ENCODE measurements at places on chromosomes 6 and 20.

DNA sequence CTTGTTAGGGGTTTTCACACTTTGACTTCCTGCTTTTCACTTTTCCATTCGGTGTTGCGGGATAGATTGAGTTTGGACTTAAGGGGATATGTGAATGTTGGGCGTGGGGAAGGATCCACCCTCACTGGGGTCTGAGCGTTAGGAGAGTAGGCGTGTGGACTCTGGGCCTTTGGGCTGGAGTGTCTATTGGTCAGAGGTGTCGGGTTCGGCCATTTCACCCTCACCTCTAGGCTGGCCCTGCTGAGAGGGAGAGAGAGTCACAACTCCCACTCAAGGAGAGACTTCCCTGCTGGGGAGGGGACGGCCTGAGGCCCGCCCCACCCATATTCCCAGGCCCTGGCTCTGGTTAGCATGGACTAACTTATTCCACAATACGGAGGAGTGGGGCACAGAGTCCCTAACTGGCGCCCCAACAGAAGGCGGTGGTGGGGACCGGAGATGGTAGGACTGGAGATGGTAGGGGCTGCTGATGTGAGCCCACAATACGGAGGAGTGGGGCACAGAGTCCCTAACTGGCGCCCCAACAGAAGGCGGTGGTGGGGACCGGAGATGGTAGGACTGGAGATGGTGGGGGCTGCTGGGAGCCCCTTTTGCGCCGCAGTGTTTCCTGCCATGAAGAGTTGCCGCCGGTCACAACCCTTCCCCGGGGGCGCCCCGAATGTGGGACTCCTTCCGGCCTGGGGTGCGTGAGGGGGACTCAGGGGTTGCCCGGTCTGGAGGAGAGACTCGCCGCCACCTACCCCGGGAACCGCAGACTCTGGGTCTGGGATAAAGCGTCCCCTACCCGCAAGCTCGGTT lies 1.4 kb upstream of the PTPRA start:
- DNase-seq = no peak

- DNase-seq = no peak
Measured at GRCh38 chr20:10716855-10717254, 43.1 kb upstream of the JAG1 start.

GRCh38 chr6:43977404-43978111 lies 149.7 kb downstream of the MRPL14 start:
- no peak for DNase-seq

GRCh38 chr6:132798869-132799538 lies 567 bp upstream of the SLC18B1 start:
- DNase-seq = peak; percentile 80

DNA sequence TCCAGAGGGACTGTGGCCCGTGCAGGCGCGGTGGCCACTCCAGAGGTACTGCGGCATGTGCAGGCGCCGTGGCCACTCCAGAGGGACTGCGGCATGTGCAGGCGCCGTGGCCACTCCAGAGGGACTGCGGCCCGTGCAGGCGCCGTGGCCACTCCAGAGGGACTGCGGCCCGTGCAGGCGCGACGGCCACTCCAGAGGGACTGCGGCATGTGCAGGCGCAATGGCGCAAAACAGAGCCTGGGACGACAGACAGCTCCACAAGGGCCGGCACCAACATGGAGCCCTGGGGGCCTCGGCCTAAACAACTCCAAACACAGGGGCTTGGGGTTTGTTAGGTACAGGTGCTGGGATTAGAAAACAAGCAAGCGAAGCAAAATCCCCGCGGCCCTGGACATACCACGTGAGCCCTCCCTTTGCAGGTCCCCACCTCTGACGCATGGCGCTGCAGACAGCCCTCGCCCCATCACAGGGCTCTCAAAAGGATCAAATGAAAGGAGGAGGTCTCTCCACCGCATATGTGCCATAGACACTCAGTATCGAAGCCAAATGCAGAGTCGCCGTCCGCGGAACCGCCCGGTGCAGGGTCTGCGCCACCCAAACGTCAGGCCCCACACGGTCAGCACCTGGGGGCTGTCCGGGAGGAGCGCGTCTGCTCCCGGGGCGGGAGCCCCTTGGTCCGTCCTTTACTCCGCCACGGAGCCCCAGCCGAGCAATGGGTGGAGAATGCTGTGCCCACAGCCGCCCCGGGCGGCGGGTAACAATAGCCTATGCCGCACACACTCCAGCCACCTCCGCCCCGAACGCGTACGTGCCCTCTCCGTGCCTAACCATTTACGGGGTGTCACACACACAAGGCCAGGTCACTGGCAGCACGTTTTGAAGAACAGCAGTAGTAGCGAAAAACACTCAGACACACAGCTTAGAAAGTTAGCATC lies 85.7 kb downstream of the TAF4 start:
- no peak for DNase-seq

DNA sequence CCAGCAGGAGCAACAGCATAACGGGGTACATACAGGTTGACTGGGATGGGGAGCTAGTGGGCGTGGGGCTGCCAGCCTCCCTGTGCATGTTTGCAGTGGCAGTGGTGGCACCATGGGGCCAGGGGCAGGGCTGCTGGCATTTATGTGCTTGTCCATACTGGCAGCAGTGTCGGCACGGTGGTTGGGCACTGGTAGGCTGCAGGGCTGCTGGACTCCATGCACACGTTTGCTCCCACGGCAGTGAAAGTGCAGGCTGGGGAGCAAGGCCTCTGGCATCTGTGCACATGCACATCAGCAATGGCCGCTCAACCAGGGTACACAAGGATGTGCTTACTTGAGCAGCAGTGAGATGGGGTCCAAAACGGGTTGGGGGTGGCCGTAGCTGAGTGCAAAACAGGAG lies 159.5 kb upstream of the KHDRBS2 start:
- no peak for DNase-seq

DNA sequence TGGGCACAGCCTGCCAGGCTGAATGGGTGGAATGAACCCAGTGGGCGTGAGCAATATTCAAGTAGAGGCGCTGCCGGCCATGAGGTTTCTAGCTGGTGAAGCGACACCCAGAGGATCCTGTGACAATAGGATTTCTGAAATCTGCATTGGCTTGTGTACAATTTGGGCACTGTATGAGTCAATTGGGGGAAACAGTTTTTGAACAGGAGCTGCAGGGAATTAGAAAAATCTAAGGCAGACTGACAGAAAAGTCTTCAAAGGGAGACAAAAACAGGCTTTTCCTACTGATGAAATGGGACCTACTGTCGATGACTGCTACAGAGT lies 148.8 kb upstream of the PROKR2 start:
- no peak for DNase-seq

GRCh38 chr20:44959082-44959637 lies 1.0 kb downstream of the TOMM34 start:
- DNase-seq = no peak

- no peak for DNase-seq
Measured at GRCh38 chr20:9928281-9928737, 89.4 kb upstream of the PAK5 start.

DNA sequence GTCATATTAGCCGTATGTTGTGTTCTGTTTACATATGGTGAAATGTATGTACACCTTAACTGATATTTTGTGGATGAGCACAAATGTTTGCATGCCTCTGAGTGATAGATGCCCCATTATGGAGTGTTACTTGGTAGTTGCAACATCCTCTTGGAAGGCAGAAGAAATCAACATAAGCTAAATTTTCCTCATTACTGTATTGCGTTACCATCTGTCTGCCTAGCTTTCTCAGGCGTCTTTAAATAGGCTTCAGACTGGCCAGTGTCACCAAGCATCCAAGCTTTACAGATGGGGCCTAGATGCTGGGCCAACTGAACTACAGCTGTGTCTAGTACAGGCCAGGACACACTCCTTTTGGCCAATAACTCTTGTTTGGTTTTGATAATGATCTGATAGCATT lies 250.6 kb downstream of the SAMD5 start:
- no peak for DNase-seq

DNA sequence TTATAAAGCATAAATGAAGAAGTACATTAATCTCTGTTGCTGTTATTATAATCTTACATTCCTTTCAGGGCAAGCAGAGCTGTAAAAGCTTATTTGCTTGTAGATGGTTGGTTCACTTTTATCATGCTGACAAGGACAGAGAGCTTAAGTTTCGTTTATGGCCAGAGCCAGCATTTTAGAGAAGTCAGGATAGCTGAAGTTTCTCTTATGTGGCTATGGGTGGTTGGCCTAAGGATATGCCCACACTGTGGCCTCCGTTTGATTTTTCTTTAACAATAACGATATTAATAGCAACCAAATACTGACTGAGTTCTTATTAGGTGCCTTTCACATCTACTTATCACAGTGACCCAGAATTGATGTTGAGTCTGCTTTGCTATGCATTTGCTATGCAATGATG lies 78.5 kb downstream of the FARS2 start:
- DNase-seq = no peak

GRCh38 chr20:35048739-35049138 lies 43.9 kb downstream of the TRPC4AP start:
- DNase-seq = no peak

GRCh38 chr6:34032856-34033255 lies 113.0 kb downstream of the GRM4 start:
- no peak for DNase-seq

- no peak for DNase-seq
Measured at GRCh38 chr20:10893321-10893720, 219.5 kb upstream of the JAG1 start.

DNA sequence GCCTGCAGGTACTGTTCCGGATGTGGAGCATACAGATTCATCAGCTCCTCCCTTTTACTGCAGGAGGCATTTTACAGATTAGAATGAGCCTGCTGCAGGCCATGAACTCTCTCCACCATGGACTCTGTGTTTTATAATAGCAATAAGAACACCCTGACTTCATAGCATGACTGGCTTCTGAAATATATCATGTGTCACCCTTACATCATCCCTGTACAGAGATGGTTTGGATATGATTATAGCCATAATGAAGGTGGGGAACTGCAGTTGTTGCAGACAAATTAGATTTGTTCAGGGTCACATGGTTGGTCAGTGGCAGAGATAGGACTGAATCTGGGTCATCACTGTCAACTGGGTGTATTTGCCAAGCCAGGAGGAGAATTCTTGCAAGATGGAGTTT lies 100.7 kb downstream of the FOXO3 start:
- no peak for DNase-seq

- DNase-seq = no peak
Measured at GRCh38 chr20:57555457-57556184, 5.3 kb upstream of the PCK1 start.

DNA sequence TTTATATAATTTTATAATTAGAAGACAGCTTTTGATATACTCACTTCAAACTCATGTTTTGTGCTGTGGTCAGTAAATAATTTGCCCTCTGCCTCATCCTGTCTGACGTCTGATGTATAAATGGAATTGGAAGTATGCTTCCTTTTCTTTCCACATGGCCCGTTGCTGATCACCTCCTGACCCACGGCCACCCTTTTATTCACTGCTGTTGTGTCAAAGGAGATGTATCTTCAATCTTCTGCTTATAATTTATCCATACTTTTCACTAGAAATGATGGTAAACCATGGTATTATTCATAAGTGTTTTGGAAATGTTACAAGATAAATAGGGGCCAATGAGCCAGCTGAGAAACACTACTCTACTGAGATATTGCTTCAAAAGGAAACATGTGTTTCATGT lies 841.8 kb downstream of the PHF3 start:
- DNase-seq = no peak

GRCh38 chr20:51350941-51351631 lies 191.4 kb downstream of the NFATC2 start:
- DNase-seq = no peak

GRCh38 chr20:10004900-10005299 lies 29.9 kb upstream of the ANKEF1 start:
- DNase-seq = no peak

- no peak for DNase-seq
Measured at GRCh38 chr6:6593867-6594468, 5.4 kb downstream of the LY86 start.

DNA sequence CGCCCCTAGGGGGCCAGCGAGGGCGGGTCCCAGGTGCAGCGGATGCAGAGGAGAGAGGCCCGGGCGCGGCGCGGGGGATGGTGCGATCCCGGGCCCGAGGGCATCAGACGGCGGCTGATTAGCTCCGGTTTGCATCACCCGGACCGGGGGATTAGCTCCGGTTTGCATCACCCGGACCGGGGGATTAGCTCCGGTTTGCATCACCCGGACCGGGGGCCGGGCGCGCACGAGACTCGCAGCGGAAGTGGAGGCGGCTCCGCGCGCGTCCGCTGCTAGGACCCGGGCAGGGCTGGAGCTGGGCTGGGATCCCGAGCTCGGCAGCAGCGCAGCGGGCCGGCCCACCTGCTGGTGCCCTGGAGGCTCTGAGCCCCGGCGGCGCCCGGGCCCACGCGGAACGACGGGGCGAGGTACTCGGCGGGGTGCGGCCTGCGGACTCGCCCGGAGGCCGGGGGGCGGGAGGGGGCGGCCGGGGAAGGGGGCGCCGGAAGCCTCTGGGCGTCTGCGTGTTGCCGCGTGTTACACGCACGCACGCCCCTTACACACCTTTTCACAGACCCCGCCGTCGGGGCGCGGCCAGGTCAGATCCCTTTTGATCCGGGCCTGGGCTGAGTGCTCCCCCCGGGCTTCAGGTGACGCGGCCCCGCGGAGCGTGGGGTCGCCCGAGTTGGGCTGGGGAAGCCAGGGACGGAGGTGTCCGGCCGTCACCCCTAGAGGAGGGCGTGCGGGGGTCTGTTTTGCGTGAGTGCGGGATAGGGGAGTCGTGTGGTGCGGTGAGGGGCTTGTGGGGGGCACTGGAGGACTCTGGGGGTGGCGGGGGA lies 412 bp downstream of the TRIB3 start:
- peak; percentile 67 for DNase-seq

- no peak for DNase-seq
Measured at GRCh38 chr6:20608356-20608755, 74.1 kb downstream of the CDKAL1 start.

- DNase-seq = no peak
Measured at GRCh38 chr6:56263596-56264315, 16.4 kb upstream of the COL21A1 start.

GRCh38 chr20:25580711-25581110 lies 4.6 kb downstream of the NINL start:
- no peak for DNase-seq

DNA sequence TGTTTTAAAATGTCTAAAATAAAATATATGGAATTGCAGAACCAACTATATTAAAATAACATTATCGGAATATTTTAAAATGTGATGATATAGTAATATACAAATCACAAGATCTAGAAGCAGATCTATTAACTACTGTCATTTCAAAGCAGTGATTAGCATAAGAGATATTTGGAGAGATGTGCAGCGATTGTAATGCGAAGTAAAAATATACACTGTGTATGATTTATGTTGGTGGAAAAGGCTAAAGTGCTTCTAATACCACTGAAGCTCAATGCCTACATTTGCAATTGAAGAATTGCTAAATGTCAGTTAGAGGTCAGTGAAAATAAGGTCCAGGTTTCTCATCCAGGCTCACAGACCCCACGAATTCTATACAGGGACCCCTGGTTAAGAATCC lies 248.6 kb upstream of the PLN start:
- DNase-seq = no peak

GRCh38 chr6:105995391-105995865 lies 90.7 kb upstream of the PRDM1 start:
- no peak for DNase-seq

GRCh38 chr6:167776906-167777627 lies 49.6 kb upstream of the AFDN start:
- DNase-seq = no peak

GRCh38 chr20:17227219-17227575 lies 357 bp downstream of the PCSK2 start:
- peak; percentile 7 for DNase-seq

GRCh38 chr6:135624402-135625295 lies 127.1 kb upstream of the AHI1 start:
- DNase-seq = no peak

Data from HEK293T (cell line).